ENCODE measurements at places on chromosomes 7 and 10.

- no peak for DNase-seq
Observed at GRCh38 chr7:4325732-4326131, 356.4 kb upstream of the FOXK1 start.

- no peak for DNase-seq
Observed at GRCh38 chr7:25496476-25497368, 268.4 kb upstream of the NPVF start.

- DNase-seq = no peak
Observed at GRCh38 chr7:44489955-44490350, 505 bp downstream of the NUDCD3 start.

DNA sequence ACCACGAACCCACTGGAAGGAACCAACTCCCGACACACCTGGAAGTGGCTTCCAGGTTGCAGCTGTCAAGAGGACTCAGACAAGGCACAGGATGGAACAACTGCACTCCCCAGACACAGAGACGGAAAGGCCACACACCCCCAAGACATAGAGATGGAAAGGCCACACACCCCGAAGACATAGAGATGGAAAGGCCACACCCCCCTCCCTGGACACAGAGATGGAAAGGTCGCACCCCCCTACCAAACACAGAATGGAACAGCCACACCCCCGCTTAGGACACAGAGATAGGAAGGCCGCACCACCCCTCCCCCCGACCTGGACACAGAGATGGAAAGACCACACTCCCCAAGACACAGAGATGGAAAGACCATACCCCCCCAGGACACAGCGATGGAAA is 7.6 kb downstream of the ZNF511 start:
- DNase-seq = no peak

DNA sequence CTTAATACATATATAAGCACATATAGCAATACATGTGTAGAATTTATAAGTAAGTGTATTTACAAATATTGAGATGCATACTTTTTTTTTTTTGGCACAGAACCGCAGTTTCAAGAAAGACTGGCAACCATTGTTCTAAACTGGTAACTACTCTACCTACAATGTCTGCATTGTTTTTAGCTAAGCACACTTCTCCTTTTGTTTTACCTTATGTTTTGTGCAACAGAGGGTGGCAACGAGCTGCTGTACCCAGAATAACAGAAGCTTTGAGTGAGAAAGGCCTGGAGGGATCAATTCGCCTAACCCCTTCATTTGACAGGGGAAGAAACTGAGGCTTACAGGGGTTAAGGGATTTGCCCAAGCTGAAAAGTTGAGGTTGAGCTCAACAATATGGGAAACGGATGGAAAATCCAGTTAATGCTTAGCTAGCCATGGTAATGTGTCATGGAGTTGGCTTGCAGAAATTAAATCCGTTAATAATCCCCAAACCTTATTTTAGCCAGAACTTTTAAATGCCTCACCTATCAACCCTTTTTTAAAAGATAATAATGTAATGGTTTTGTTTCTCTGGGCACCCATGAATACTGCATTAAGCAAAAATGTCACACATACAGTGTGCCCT is 25.5 kb downstream of the FZD1 start:
- no peak for DNase-seq

GRCh38 chr7:112357136-112357535 is 93.1 kb upstream of the IFRD1 start:
- no peak for DNase-seq

GRCh38 chr7:54161621-54162020 is 380.6 kb upstream of the VSTM2A start:
- no peak for DNase-seq

DNA sequence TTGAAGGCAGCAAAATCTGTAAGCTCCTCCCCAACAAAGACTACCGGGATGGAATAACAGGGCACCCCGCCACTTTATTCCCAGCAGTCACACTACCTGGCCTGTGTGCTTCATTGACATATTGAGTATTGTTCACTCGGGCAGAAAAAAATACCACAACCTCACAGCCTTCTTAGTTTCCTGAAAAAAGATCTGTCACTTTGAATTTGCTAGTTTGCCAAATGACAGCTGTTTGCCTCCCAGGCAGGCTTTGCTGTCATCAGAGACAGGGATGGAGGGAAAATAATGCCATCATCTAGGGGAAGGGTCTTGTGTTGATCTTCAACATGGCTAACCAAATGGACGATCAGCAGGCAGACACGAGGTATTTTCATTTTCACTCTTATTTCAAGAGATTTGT is 26.9 kb downstream of the BMPER start:
- no peak for DNase-seq

DNA sequence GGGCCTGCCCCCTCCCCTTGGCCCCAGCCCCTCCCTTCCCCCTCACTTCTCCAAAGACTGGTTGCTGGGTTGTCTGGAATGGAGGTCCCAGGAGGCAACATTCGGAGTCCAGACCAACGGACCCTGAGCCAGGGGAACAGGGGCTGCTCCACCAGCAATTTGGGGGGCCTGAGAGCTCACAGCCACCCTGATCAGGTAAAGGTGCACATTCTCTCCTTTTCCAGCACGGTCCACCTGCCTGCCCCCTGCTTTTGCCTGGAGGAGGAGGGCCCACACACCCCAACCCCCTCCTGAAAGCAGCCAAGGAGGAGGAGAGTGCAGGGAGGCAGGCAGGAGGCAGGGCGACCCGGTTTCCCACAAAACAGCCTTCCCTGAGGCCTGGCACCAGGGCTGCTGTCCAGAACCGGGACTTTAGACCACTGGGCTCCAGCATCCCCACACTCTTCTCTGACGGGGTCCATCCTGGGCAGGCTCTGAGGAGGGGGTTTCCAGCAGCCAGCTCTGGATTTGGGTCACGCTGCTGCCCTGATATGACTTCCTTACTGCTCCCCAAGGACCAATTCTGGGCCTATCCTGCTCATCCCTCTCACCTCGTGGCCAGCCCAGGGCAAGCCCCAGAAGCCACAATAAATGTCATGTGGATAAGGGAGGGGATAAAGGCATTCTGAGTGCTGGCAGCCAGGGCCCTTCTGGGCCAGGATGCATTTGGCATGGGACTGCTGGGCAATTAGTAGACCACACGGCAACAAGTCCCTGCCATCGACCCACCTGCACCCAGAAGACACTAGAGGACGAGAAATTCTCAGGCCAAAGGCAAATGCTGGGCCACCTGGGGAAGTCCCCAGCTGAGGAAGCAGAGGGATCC is 1.1 kb upstream of the CAMK2B start:
- DNase-seq = no peak

DNA sequence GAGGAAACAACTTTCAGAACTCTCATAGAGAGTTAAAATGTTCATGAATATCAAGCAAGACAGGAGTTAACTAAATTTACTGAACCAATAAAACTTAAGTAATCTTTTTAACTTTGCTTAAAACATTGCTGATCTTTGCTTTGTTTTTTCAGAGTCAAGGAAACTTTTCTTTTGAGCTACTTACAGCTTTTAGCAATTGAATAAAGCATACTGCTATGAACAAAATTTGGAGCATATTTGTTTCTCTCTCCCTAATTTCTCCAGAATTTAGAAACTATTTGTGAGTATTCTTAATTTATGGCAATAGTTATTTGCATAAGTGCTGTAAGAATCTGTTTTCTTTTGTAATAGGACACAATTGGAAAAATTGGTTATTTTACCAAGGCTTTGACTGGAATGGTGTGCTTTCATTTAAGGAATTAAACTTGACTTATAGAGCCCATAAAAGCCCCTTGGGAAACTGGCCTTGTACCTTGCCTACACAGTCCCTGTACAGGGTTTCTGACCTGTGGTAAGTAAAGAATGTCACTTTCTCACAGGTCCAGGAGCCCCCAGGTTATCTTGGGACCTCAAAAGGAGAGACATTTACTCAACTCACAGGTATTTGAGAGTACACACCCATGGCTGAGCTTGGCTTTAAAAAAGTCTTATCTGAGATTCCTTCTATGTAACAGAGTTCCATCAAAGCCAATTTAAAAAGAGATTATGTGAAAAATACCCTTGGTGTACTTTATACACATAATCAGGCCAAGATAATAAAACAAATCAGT is 23.3 kb upstream of the KIAA1549 start:
- DNase-seq = peak; percentile 26

DNA sequence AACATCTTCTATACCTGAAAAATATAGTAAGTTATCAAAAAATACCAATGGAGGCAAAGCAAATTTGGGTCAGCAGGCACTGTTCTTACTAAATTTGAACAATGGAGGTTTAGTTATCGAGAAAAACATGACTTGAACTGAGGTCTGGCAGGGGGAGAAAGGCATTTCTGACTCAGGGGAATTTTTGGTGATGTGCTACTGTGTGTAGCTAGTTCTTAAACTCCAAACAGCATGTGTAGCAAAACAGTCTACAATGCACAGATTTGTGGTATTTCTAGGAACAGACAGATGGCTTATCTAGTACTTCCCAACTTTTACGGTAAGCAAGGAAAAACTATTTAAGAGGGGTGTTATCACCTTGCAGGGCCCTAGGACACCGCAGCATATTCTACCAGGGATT is 311.6 kb upstream of the LRRN3 start:
- no peak for DNase-seq

DNA sequence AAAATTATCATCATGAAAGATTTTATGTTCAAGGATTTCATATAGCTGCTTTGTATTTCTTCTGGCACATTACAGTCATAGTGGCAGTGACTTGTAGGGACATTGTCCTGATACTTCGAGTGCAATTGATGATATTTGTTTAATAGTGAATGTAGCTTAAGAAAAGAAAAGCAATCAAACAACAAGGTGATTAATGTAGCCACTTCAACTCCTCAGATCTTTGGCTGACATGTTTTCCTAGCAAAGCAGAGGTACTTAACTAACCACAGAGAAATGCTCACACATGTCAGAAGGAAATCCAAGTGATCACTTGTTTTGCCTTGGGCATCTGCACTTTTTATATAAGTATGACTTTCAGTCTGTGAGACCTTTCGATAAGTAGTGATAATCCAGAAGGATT is 470.3 kb downstream of the AUTS2 start:
- DNase-seq = no peak

DNA sequence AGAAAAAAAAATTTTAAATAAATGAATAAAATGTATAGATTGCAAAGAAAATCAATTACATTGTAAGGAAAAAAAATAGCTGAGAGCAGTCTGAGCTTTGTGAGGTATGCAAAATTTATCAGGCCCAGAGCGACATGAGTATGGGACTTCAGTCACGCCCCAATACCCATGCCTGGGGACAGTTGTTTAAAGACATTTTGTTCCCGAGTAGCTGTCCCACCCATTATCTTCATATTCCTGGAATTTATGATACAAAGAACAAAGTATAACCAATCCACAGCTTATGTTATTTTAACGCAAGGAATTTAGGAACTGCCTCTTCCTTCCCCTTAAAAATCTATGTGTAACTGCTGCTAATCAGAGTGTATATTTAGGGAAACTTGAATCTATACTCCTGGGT is 1.6 kb upstream of the PON2 start:
- no peak for DNase-seq

- DNase-seq = no peak
Observed at GRCh38 chr7:115005953-115006352, 84.1 kb downstream of the MDFIC start.

GRCh38 chr10:87760195-87760905 is 57.7 kb downstream of the ATAD1 start:
- no peak for DNase-seq

- no peak for DNase-seq
Observed at GRCh38 chr10:121033366-121033765, 182.2 kb downstream of the WDR11 start.

Data from NCI-H2081 (cell line).